NCI-H2081 treated with DMSO at 0.1 percent for 48 hours (cell line): ENCODE measurements at places on chromosomes 7 and 10.

GRCh38 chr7:3725155-3726059 is 424.4 kb downstream of the SDK1 start:
- no peak for DNase-seq

DNA sequence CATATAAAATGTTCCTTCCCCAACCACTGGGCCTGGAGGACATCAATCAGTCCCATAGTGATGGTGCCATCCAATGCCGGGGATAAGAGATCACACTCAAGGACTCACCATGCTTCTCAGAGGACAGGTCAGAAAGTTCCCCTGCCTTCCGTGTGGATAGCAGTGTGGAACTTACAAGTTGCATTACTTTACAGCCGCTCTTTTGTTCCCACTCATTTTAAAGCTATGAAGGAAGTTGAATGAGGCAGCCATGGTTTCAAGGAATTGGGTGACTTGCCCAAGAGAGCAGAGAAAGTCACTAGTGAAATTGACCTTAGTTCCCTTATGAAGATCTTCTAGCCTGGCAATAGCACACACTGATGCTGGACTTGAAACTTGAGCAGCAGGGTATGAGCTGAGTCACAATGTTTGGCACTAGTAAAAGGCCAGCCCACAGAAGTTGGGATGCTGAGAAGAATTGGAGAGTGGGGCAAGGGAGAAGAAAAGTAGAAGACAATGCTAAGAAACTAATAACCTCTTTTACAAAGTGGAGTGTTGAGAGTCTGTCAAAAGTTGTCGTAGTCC is 78.7 kb downstream of the CXCL12 start:
- DNase-seq = no peak

- DNase-seq = no peak
These were observed 145.2 kb downstream of the FRMD4A start for GRCh38 chr10:14185316-14186045.

DNA sequence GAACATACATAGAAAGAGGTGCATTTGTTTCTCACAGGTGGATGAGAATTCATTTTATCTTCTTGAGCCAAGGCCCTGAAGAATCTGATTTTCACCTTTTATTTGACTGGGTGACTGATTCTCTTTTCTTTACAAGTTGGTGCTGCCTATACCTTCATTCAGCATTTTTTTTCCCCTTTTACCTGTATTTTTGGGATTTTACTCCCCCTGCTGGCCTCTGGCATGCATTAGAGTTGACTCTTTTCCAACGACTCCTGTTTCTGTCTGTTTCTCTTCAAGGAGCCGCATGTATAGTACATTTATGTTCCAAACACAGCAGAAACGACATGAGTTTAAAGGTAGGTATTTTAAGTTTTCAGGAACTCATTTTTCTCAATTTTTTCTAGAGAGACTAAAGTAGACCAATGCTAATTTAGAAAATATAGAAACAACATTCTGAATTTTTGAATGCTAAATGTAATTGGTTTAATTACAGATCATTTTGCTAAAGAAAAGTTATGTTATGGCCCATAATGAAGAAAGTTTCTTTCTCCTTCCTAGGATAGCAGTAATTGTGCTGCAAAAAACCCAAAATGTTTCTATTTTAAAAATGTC is 149.8 kb upstream of the HDAC9 start:
- peak; percentile 54 for DNase-seq

DNA sequence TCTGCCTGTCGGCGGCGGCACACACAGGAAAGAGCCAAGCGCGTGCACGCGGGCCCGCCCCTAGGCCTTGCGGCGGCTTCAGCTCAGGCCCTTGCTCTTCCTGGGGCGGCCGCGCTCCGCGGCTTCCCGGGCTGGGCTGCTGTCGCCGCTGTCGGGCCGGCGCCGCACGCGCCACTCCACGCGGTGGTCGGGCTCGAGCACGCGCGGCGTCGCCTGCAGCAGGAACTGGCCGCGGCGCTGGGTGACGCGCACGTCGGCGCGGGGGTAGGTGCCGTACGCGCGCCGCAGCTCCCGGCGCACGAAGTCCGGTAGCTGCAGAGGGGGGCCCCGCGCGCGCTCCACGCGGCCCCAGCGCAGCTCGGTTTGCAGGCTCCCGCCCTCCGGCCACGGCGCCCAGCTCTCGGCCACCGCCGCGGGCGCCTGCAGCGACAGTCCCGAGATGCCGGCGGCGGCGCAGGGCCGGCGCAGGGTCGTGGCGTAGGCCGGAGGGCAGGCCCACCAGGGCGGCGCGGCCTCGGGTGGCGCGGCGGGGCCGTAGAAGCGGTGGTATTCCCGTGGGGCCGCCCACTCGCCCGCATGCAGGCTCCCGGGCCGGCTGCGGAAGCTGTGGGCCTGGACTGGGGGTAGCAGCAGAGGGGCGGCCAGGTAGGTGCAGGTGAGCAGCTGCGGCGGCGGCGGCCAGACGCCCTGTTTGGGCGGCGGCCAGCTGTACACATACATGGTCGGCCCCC is 804 bp downstream of the C10orf95 start:
- DNase-seq = peak; percentile 56

- DNase-seq = no peak
These were observed 66.0 kb upstream of the MRLN start for GRCh38 chr10:59819265-59819664.

- DNase-seq = no peak
These were observed 93.3 kb downstream of the CHST15 start for GRCh38 chr10:123999956-124000615.

DNA sequence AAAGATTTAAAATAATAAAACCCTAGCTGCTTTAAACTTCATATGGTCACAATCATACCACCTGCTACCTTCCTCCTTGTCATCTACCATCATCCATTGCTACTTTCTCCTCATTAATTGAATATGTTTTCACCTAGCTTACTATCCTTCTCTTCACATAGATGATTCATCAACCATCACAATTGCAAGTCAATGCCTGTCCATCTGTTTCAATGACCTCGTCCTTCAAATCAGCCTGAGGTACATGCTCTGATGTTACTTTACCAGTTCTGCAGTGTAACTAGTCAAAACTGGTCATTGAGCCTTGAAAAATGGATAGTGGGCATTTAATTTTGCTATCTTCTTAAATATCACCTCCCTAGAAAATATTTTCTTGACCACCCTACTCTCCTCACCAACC is 164.7 kb downstream of the SEMA3E start:
- DNase-seq = no peak

DNA sequence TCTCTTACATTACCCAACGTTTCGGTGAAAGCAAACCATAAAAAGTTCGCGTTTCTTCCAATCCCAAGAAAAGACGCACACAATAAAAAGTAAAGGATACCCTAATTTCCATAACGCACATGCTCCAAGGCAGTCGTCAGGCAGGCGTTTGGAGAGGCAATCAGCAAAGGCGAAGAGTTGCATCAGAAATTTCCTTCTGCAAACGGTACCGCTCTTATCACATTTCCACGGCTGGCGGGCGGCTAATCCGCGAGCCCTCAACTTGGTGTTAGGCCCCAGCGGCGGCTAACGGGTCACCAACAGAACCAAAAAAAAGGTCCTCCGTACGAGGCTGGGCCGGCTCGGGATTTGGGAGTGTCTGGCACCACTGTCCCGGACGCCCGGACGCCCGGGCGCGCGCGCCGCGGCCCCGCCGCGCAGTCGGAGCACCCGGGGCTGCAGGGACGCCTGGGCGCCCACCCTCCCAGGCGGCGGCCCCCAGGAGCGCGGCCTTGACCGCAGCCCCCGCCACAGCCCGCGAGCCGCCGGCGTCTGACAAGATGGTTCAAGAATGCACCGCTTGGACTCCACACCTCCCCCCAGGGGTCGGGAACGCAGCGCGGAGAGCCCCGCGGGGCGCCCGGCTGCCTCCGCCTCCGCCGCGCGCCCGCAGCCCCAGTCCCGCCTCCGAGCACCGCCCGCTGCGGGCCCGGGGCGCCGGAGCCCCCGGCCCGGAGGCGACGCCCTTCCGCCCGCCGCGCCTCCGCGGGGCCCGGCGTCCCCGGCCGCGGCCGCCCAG is 9.8 kb upstream of the GRB10 start:
- DNase-seq = no peak

- DNase-seq = no peak
These were observed 126.1 kb downstream of the PFKFB3 start for GRCh38 chr10:6328699-6329423.

- DNase-seq = no peak
These were observed 139.2 kb upstream of the PTER start for GRCh38 chr10:16297642-16298041.

DNA sequence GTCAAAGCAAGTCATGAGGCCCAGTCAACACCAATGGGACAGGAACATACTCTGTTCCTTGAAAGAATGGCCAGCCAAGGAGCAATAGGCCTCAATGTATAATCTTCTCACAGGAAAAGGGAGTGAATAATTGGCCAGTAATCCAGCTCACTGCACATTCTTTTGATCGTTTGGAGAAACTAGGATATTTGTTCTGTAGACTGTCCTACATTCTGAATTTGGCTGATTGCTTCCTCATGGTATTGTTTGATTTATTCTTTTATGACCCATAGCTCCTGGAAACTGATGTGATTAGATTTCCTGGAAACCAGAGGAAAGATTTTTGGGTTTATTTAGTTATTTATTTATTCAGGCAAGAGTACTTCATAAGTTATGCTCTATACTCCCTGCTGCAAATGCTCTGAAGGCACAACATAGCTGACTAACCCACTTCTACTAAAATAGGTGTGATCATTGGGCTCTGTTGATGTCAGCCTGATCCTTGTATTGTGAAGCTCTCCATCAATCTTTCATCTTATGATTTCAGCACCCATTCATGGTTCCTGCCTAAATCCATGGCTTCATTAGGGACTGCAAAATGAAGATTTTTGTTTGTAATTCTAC is 745.2 kb downstream of the SUGCT start:
- DNase-seq = no peak

GRCh38 chr10:122490786-122491680 is 29.7 kb downstream of the HTRA1 start:
- DNase-seq = no peak

- DNase-seq = no peak
These were observed 559 bp upstream of the STEAP2 start for GRCh38 chr7:90210981-90211380.

DNA sequence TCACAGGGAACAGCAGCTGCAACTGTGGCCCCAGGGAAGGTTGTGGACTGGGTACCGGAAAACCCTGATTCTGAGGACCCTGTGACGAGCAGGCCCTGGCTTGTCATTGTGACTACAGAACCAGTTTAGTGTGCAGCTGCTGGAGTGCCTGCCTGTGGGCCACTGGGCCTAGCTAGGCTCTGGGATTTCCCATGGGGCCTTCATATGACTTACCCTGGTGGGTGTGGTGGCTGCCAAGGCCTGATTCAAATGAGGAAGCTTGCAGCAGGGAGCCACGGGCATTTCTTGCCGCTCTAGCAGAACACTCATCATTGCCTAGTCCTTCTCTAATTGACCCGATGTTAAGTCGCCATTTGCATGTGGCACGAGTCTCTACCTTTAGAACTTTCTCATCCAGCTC is 14.7 kb upstream of the CAMK2G start:
- DNase-seq = no peak

GRCh38 chr7:2416650-2417049 is 13.2 kb downstream of the CHST12 start:
- DNase-seq = no peak

GRCh38 chr7:155804897-155805825 is 7.1 kb downstream of the SHH start:
- DNase-seq = no peak

- DNase-seq = no peak
These were observed 7.1 kb downstream of the CPVL start for GRCh38 chr7:29139191-29139590.

DNA sequence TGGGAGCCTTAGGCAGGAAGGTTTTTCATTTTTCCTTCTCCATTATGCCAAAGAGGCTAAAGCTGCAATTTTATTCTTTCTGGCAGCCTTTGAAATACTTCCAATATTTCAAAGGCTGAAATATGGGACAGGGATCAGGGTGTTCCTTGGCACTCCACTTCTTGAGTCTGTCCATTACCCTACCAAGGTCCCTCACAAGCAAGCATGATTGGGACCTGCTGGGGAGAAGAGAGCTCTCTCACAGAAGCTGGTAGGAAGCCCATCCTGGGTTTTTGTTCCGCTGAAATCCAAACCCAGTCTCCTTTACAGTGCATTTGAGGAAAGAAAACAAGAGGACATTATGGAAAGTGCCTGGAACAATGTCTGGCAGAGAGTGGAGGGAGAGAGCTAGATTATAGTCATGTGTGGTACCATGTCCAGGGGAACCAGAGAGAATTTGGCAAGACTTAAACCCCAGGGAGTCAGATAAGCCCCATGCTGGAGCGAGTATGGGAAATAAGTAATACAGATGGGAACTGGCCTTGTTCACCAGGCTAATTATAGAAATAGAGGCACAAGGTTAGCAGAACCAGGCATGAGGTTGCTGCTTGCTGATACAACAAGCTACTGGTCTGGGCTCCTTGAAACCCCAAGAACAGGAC is 104.7 kb downstream of the LSM5 start:
- DNase-seq = no peak

GRCh38 chr7:5345171-5345570 is 62.4 kb downstream of the SLC29A4 start:
- DNase-seq = no peak

DNA sequence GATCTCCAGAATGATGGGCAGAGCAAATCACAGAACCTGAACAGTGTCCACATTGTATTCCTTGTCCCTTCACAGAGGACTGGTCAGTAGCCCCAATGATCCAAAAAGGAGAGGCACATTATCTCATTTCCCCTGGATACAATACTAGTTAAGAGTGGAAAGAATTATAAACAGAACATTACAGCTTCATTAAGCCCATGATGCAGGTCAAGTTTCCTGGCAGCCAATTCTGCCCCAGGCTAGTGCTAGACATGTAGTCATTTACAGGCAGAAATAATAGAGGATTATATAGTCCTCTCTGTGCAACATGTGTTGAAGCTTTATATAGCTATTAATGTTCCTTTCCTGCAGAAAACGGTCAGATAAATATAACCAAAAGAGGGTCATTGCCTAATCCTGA is 124.3 kb upstream of the WNT16 start:
- DNase-seq = peak; percentile 40

DNA sequence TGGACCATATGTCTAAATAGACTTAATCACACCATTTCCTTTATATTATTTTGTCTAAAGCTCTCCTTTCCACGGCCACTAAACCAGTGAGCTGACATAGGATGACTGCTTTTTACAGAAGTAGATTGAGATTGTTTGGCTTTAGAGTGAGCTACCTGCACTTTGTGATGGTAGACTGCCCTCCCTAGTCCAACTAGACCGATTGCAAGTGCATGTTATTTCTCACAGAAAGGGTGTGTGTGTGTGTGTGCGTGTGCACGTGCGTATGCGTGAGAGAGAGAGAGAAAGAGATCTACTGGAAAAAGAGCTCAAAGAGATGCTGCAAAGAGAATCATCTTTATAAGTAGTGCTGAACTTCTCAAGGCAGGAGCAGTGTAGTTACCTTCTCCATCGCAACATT is 60.7 kb downstream of the VCL start:
- DNase-seq = no peak
